Heart right ventricle (tissue), 16 donors: ENCODE measurements at places on chromosomes 7 and 10.

- DNase-seq = no peak
These were observed 260.8 kb downstream of the SKAP2 start for GRCh38 chr7:26603631-26604030.

- no peak for DNase-seq
These were observed 66.8 kb downstream of the CHST15 start for GRCh38 chr10:124026589-124026939.

GRCh38 chr7:114852293-114852692 lies 69.6 kb upstream of the MDFIC start:
- DNase-seq = no peak

- no peak for DNase-seq
These were observed 92.7 kb downstream of the CDK14 start for GRCh38 chr7:90688810-90689209.

DNA sequence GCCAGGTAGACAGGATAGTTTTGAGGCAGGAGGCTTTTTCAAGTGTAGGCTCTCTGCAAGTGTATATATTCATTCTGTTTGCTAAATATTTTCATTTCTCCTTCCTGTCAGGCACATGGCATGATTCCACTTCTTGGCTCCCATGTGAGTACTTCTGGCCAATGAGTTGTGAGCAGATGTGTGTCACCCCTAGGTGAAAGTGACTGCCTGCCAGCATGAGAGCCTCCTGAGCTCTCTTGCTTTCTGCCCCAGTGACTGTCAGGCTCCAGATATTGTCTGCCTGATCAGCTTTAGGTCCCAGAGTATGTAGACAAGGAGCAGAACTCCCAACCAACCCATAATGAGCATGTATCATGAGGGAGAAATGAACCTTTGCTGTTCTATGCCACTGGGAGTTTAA lies 257.6 kb upstream of the NPY start:
- no peak for DNase-seq

GRCh38 chr10:15718694-15719048 lies 1.1 kb downstream of the ITGA8 start:
- no peak for DNase-seq

- DNase-seq = no peak
These were observed 103.4 kb upstream of the ANLN start for GRCh38 chr7:36286226-36286625.

GRCh38 chr10:97915346-97916131 lies 65.9 kb downstream of the GOLGA7B start:
- no peak for DNase-seq

DNA sequence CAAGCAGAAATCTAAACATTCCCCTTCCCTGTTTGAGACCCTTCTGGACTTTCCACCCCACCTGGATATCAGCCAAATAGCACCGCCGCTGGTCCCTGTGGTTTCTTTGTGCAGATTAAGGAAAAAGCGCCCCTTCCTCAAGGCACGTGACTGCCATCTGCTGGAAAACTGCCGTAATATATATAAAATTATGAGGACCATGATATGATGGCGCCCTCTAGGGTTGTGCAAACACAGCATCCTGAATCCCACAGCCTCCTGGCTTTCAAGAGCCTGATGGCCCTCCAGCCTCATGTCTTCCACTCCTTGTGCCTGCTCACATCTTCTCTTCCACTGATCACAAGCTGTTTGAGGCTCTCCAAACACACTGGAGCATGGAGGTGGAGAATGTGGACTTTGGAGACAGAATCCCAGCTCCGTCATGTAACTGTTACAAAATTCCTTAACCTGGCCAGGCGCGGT lies 121.3 kb downstream of the MYL10 start:
- DNase-seq = no peak

GRCh38 chr10:132892004-132892403 lies 50.4 kb downstream of the CFAP46 start:
- DNase-seq = no peak

GRCh38 chr7:128405471-128406313 lies 4.1 kb downstream of the IMPDH1 start:
- DNase-seq = peak; percentile 37

GRCh38 chr7:68865351-68866199 lies 732.7 kb upstream of the AUTS2 start:
- DNase-seq = no peak

- DNase-seq = no peak
These were observed 901.9 kb downstream of the LRMDA start for GRCh38 chr10:76333326-76333725.

DNA sequence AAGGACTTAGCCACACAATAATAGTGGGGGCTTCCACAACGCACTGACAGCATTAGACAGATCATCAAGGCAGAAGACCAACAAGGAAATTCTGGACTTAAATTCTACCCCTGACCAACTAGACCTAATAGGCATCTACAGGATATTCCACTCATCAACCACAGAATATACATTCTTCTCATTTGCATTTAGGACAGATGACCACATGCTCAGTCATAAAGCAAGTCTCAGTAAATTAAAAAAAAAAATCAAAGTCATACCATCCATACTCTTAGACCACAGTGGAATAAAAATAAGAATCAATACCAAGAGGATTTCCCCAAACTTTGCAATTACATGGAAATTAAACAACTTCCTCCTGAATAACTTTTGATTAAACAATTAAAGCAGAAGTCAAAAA lies 155.9 kb downstream of the CDK14 start:
- no peak for DNase-seq

DNA sequence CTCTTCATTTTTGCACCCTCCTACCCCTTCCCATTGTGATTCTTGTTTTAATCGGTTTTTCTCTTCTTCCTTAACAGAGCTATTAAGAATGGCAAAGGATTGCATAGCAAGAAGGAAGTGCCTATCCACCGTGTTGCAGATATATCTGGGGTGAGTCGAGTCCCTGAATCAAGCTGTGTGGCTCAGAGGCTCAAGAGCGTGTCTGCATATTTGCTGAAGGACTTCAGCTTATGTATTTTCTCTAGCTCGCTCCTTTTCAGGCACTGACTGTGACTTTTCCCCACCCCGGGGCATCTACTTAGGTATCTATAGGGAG lies 126.6 kb downstream of the LRRC4 start:
- no peak for DNase-seq
